ENCODE measurements at places on chromosomes 5 and 9. TPM values are rescaled to one million over a fixed set of nuclear protein-coding genes. Genes with fewer than 3 reads are reported as not detected.

GRCh38 chr5:43889233-43889632 is 286.3 kb downstream of the NNT start:
- no peak for ATAC-seq

DNA sequence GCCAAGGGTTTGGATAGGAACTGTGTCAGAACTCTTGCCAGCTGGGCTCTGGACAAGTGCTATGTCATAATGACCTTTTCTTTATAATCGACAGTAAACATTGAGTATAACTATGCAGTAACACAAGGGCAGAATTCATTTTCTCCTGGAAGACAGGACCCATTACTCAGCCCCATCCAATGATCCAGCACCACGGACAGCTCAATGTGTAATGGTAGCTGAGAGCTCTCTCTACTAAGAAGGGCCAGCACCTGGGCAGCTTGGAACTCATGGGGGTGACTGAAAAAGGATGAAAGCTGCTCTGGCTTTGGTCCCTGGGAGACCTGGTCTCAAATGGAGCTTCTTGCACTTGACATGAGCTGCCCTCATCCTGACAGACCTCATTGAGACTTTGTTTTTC is 347.8 kb downstream of the TRIM32 start:
- no peak for ATAC-seq

DNA sequence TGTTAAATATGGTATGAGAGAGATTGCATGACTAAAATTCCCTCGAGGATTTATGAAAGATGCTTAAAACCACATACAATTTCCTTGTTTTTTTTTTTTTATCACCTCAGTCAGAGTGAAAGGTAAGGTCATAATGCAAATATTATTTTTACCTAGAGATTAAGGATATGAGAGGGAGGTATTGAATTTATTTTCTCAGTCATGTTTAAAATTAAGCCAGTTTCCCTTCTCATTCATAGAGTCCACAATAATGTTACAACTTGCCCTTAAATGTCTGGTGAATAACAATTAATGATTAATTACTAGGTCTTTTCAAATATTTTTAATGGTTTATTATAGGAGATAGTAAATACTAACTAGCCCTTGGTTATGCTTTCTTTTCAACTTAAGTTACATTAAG is 144.9 kb upstream of the HAPLN1 start:
- no peak for ATAC-seq

- ATAC-seq, result peak; percentile 81
Observed at GRCh38 chr5:115842089-115842935, 577 bp downstream of the AP3S1 start.

- ATAC-seq, result no peak
Observed at GRCh38 chr9:108300306-108301287, 555.2 kb downstream of the ACTL7B start.

The FBXL7 gene
- 3.7 TPM for total RNA-seq

The URM1 gene
- total RNA-seq, result 56.5 TPM

The BTNL3 gene
- total RNA-seq, result not detected

DNA sequence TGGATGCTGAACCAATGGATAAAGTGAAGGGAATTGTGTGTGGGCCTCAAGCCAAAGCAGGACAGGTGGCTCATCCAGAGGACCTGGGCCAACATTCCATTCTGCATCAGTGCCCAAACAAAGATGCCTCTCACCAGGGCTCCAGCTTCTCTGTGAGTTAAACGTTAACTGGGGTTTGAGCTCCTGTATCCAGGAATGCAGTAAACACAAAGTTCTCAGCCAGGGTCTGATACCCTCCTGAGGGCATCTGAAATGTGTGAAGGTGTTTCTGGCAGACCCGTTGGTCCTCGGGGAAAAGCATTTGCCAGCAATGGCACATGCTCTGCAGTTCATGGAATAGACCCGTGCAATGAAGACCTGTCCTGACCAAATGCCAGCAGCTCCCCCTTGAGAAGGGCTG is 33.9 kb upstream of the AOPEP start:
- no peak for ATAC-seq

GRCh38 chr9:77943057-77943456 is 88.6 kb downstream of the GNAQ start:
- ATAC-seq, result no peak

The SPATA31C1 gene
- not detected for total RNA-seq

Measured in motor neuron (in vitro differentiated cells).